Memory B cell (primary cell): ENCODE measurements at places on chromosomes 3 and 15.
A peak's percentile ranks its signal among the peaks of the same experiment; 100 is the strongest.

GRCh38 chr15:78453447-78453846, 15.4 kb downstream of the IREB2 start:
- no peak for DNase-seq

- DNase-seq, result no peak
Observed at GRCh38 chr3:14423197-14423743, 20.9 kb downstream of the SLC6A6 start.

DNA sequence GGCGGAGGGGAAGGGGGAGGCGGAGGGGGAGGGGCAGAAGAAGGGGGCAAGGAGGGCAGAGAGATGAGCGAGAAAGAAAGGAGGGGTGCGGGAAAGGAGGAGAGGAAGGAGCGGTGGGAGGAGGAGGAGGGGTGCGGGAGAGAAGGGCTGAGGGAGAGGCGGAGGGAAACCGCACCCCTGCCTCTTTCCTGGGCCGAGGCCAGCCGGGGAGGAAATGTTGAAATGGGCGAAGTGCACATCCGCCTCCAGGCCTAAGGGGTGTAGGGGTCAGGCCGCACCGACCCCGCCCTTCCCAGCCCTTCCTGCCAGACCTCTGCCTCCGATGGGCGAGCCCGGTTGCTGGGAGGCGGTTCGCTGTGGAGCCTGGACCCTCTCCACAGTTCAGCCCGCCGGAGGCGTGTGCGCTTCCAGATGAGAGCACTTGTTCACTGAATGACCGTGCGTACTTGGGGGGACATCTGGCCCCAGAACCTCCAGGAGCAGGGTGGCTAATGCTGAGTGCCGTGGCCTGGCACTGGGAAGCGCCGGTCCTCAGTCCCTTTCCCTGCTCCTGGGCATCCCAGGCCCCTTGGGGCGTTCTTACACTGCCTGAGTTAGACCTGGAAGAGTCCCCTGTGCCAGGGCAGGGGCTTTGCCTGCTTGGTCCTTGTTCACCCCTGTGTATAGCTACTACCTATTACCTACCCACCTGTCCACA, 110.3 kb upstream of the KLF13 start:
- no peak for DNase-seq

DNA sequence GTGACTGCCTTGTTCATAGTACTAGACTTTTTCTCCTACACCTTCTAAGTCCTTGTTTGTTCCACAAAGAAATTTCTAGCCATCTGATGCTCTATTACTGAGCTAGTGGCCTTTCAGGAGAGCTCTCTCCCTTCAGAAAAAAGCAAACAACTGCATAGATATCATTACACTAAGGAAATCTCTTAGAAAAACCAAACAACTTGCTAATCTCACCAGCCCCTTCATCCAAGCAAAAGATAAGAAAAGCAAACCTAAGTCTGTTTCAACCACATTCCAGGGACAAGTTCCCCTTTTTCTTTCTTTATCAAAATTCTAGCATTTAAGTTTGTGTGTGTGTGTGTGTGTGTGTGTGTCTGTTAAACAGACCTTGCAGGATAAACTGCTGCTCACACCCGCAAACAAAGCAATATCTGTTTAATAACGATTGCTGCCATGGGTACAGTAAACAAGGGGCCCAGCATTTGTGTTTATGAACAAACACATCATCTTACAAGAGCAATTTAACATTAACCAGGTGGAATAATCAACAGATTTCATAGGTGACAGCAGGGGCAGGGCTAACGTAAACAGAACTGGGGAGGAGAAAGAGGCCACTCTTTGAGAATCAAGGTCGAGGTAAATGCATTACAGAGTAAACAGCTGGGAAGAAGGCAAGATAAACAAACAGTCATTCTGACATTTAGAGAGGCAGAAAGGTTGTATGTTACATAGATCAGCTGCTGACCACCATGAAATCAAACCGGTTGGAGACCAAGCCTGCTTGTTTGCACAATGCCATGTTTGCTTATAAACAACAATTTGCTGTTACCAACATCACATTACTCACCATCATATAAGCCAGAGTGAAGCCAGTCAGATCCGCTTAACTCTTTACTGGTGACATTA, 375.1 kb downstream of the FOXP1 start:
- DNase-seq, result no peak

GRCh38 chr3:69020424-69020823, 6.9 kb upstream of the EOGT start:
- DNase-seq, result no peak

DNA sequence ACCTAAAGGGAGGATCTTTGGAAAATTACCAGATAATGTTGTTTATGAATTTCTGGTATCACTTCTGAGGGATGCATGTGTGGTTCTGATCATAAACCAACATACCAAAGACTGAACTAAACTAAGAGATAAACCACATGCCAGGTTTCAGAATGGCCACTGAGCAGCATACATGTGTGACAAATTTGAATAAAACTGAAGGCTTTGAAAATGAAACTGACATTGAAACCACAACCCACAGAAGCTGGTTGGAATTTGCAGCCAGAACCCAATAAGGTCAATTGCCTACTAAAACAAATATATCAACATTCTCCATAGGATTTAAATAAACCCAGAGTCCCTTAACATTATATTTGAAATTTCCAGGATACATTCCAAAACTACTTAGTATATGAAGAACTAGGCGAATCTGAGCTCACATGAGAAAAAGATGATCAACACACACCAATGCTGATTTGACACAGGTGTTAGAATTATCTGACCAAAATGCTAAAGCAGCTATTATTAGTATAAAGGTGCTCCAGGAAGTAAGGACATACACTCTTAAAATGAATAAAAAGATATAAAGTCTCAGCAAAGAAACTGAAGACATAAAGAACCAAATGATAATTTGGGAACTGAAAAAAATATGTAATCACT, 125.0 kb downstream of the ZNF280D start:
- peak; percentile 14 for DNase-seq

- peak; percentile 6 for DNase-seq
Observed at GRCh38 chr3:127488141-127488672, 102.3 kb downstream of the TPRA1 start.

DNA sequence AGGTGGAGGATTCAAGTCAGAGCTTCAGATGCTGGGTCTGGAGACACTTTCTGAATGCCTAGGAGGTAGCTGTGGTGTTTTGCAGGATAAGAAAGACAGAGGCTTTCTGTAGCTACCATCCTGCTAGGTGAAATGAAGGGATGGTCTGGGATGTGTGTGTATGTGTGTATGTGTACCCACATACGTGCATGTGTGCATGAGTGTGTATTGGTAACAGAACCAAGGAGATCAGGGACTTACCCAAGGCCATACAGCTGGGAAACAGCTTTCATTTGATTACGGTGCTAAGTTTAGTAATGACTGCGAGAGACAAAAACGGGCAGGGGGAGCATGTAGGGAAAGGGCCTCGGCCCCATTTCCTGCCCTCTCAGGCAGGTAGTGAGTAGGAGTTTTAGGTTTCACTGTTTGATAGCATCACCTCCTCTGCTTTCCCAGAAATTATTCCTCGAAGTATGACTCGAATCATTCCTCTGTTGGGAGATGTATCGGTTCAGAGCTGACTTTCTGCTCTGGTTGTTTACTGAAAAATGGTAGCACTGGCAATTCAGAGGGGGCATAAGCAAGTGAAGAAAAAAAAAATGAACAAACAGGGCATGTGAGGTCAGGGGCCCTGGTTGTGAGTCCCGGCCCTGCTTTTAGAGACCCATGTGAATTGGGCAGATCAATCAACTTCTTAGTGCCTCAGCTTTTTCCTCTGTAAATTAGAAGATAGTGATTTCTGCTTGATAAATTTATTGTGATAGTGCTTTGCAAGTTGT, 130.7 kb downstream of the LPP start:
- DNase-seq, result no peak

GRCh38 chr3:44902628-44903027, 28.2 kb downstream of the TGM4 start:
- no peak for DNase-seq

DNA sequence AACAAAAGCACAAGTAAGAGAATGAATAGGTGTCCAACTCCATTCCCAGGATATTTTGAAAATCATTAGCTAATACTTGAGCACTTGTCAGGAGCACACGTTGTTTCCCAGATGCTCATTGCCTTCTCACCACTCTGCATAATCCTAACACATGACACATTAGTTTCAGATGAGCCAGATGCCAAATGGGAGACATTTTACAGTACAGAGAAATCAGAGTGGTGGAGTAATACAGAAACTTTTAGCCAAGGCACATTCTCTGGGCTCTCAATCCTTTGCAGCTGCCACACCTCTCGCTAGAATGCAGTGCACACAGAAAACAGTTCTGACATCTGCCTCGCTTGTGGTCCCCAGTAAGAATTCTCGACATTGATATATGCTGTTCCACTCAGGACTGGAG, 76.6 kb downstream of the P3H2 start:
- DNase-seq, result no peak

DNA sequence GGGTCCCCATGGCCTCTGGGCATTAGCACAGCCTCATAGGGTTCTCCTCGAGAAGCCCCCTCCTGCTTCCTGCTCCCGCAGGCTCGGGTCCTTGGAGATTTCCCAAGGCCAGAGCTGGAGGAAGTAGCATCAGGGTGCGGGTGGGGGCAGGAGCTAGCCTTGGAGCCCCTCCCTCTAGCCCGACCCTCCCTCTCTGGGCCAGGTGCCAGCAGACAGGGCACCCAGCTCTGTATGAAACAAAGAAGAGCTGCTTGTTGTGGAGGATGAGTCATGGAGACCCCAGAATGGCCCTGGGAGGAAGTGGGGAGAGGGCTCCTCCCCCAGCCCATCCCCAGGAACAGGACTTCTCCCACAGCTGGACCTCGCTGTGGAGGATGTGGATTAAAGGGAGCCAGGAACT, 29.2 kb downstream of the EPHB3 start:
- DNase-seq, result no peak
